Left lobe of liver (tissue), 2 donors: ENCODE measurements at places on chromosomes 7 and 10. TPM values are rescaled to one million over a fixed set of nuclear protein-coding genes. Genes with fewer than 3 reads are reported as not detected.

GRCh38 chr7:37977243-37977642, 56.8 kb downstream of the EPDR1 start:
- DNase-seq, result no peak

DNA sequence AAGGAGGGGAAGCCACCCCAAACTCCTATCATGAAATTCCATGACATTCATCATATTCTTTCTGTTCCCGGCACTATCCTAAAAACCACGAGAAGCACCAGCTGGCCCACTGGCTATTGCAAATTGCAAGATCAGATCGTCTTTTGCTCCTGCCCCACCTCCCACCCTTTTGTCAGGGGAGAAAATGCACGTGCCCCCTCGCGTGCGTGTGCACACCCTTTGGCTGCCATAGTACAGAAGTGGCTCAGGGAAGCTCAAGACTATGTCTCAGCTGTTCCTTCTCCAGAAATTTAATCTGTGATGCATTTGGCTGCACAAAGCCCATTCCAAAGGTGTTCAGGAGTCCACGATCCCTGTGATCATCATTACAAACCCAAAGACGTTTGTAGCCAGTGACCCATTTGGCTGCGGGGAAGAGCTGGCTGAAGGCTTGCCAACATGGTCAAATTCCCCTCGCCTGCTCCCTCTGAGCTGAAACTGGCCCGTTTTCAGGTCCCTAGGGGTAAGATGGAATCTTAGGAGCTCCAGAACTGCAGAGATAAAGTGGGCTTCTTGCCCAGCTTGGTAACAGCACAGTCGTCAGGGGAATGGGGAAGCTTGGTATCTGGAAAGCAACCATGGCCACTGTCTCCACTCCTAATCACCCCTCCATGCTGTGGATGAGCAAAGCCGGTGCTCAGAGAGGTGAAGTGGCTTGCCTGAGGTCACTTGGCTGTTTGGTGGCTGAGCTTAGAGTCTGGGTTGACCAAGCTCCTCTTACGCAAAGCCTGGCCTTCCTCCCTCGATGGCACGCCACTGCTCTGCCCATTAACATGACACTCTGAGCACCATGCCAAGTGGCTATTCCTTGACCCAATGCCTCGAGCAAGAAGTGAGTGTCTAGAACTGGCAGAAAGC, 155.4 kb downstream of the NEURL1 start:
- DNase-seq, result peak; percentile 95

- no peak for DNase-seq
Measured at GRCh38 chr7:2608921-2609411, 22.8 kb upstream of the TTYH3 start.

DNA sequence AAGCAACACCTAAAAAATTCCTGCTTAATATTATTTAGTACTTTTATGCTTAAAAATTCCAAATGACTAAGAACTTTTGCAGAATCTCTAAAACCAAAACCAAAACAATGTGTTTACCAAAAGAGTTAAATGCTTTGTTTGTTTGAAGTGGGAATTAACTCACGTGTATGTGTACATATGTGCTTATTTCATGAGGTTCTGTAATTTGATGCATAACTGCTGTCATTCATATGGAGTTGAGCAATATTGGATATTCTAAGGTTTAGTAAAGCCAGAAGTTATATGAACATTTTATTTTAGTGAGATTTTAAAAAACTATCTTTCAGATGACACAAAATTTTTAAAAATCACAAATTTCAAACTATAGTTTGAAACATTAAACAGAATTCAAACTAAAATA, 157.1 kb downstream of the PIP4K2A start:
- DNase-seq, result no peak

DNA sequence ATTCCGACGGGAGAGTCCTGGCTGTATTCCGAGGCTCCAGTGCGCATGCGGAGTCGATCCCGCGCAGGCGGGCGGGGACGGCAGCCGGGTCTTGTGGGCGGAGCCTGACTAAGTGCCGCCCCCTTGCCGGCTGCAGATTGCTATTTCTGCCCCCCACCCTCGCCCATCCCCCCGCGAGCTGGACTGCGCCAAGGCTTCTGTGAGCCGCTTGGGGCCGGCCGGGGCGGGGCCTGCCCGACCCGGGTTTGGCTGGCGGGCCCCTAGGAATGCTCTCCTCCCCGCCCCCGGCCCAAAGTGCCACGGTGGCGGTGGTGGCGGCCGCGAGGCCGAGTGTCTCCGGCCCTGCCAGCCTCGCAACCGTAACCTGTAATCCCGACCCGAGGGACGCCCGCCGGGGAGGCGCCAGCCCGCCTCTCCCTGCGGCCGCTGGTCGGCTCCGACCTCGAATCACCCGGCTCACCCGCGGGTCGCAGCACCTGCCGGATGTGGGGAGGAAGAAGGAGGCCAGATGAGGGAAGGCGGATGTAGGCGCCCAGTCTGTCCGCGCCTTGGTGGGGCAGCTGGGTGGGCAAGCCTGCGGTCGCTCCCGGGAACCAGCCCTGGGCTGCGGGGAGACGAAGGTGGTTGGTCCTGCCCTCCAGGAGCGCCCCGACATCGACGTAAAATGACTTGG, 702 bp upstream of the KAZALD1 start:
- peak; percentile 96 for DNase-seq

- peak; percentile 81 for DNase-seq
Measured at GRCh38 chr7:17021205-17021604, 139.4 kb upstream of the AGR3 start.

- peak; percentile 42 for DNase-seq
Measured at GRCh38 chr7:6178298-6179029, 94.0 kb downstream of the CYTH3 start.

DNA sequence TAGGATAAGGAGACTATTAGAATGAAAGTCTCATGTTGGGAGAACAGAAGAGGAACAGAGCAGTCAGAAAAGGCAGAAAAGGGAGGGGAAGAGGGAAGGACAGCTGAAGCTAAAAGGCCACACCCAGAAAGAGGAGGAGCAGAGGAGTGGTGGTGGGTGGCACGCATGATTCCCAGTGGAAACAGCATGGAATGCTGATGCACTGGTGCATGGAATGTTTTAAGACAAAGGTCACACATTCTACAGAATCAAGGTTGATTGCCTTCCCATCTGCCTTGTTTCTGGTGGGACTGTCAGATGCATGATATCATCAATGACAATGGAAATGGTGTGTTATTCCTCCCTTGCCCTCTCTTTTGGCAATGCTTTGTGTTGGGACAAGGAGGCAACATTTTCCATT, 285.4 kb upstream of the MKI67 start:
- DNase-seq, result no peak

- DNase-seq, result no peak
Measured at GRCh38 chr7:158815800-158816128, 13.5 kb downstream of the ESYT2 start.

- no peak for DNase-seq
Measured at GRCh38 chr10:865924-866576, 65.5 kb downstream of the LARP4B start.

GRCh38 chr10:124941823-124942222, at the start of gene ZRANB1:
Gene ZRANB1 (plus strand): TSS chr10:124942123. CDS start chr10:124942494, 371 bp downstream.
- DNase-seq, result no peak

- no peak for DNase-seq
Measured at GRCh38 chr10:4296161-4296560, 511.2 kb upstream of the KLF6 start.

- no peak for DNase-seq
Measured at GRCh38 chr7:95899919-95900513, 127.7 kb downstream of the DYNC1I1 start.

DNA sequence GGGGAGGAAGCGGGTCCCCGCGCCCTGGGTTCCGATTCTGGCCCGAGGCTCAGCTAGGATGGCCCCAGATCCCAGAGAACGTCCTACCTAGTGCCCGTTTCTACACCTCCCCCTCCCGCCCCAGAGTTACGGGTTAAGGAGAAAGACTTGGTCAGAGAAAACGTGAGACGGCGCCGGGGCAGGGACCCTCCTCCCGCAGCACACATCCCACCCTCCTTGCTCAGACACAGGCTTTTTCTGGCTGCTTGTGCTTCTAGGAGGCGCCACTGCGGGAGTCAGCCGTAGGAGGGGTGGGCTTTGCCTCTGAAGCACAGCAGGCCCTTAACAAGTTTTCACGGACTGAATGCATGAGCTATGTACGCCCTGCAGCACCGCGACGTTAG, 104.9 kb upstream of the LEP start:
- no peak for DNase-seq

DNA sequence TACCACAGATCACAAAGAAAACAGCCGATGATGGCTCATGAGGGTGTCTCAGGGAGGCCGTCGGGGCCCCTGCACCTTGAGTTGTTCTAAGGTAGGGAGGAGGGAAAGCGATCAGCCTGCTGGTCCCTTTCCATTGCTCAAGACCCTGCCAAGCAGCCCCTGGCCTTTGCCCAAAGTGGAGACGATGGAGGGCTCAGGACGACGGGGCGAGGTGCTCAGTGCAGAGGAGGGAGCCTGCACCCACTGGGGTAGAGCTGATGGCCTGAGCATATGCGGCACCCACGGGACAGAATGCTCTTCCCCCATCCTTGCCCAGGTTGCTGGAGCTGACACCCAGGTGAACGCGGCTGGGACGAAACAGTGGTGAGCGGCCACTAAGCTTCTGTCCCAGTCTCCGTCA, 58.3 kb upstream of the FAM20C start:
- DNase-seq, result peak; percentile 42

DNA sequence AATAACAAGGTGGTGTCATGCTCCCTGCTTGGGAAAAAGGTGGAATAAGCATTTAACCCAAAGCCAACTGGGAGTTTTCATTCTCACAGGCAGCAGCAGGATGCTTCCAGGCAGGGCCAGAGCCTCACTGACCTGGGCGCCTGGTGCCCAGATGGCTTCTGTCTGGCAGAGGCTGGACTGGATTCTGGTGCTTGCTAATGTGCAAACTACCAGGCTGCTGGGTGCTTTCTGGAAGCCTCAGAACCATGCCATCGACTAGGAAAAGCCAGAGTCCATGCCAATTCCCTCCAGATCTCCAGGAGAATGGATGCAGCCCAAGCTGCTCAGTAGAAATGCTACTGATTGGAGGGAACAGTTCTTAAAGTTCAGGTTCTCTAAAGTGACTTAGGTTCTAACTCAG, 36.2 kb downstream of the VIPR2 start:
- no peak for DNase-seq

DNA sequence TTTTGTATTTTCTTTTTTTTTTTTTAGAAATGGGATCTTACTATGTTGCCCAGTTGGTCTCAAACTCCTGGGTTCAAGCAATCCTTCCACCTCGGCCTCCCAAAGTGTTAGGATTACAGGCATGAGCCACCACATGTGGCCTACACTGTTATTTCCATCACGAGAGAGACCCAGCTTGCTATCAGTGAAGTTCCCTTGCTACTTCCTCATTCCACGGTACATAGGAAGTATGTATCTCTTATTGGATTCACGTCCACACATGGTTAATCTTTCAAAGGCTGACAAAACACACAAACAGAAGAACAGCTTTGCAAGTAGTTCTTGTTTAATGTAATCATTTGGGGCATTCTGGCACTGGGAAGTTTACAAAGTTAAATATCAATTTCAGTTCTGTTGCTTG, 50.9 kb downstream of the DCLRE1A start:
- no peak for DNase-seq

GRCh38 chr7:116240024-116240668, 29.8 kb downstream of the TES start:
- no peak for DNase-seq

- no peak for DNase-seq
Measured at GRCh38 chr7:134690016-134690415, 43.4 kb downstream of the BPGM start.

GRCh38 chr7:120988591-120989256, at the start of gene CPED1:
Gene CPED1 (plus strand): TSS chr7:120988711. CDS start chr7:120989622, 911 bp downstream.
- DNase-seq, result peak; percentile 90

GRCh38 chr10:133224756-133225372, 5.2 kb upstream of the UTF1 start:
- DNase-seq, result no peak

DNA sequence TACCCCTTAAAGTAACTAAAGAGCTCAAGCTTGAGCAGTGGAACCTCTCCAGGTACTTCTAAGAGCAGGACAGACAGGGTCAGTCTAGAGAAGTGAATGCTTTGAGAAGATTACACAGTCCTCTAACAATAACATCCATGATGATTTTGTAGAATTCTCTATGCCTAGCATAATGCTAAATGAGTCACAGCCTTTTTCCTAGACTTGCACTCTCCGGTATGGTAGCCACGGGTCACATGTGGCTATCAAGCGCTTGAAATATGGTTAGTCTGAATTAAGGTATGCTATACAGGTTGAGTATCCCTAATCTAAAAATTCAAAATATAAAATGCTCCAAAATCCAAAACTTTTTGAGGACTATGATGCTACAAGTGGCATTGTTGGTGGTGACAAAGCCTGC, 166.6 kb upstream of the MKLN1 start:
- no peak for DNase-seq

The DDX21 gene
- 14.0 TPM for total RNA-seq

The GIGYF1 gene
- total RNA-seq, result 21.6 TPM

The PCDH15 gene
- total RNA-seq, result not detected

The AKR1C2 gene
- total RNA-seq, result 1,010 TPM

The ADAM8 gene
- total RNA-seq, result 7.4 TPM

The XRCC2 gene
- 0.18 TPM for total RNA-seq

The CALML3 gene
- not detected for total RNA-seq

The GHRHR gene
- total RNA-seq, result 0.83 TPM

The TMEM236 gene
- total RNA-seq, result 0.15 TPM

The COBL gene
- total RNA-seq, result 38.3 TPM

The SLC18A3 gene
- not detected for total RNA-seq

The NIPSNAP2 gene
- total RNA-seq, result 6.1 TPM

The NEUROG3 gene
- not detected for total RNA-seq

The CAMK2B gene
- total RNA-seq, result 5.0 TPM

The TAS2R3 gene
- total RNA-seq, result 0.58 TPM

The C10orf62 gene
- 3.7 TPM for total RNA-seq
